ENCODE measurements at places on chromosomes 3 and 15.
A peak's percentile ranks its signal among the peaks of the same experiment; 100 is the strongest.

DNA sequence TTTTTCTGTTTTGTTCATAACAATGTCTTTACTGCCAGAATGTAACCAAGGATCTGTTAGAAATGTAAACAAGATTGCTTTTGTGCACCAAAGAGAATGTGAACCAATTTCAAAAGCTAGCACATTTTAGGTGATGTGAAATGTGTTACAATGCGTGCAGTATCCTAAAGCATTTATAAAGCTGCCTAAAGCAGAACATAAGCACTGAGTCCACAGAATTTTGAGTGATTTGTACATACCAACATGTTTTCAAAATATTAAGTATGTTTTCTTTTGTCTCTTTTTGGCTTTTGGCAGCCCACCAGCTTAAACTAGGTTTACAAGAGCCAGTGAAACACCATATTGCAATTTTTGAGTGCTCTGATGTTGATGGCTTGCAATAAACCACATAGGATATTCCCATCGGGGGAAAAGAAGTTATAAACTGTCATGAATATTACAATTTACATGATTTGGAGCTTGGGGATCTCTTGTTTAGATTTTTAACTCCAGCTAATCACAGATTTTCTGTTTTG lies 364.0 kb downstream of the ZIC1 start:
- DNase-seq, result no peak

GRCh38 chr3:135556174-135556573 lies 409.4 kb upstream of the PPP2R3A start:
- DNase-seq, result no peak

DNA sequence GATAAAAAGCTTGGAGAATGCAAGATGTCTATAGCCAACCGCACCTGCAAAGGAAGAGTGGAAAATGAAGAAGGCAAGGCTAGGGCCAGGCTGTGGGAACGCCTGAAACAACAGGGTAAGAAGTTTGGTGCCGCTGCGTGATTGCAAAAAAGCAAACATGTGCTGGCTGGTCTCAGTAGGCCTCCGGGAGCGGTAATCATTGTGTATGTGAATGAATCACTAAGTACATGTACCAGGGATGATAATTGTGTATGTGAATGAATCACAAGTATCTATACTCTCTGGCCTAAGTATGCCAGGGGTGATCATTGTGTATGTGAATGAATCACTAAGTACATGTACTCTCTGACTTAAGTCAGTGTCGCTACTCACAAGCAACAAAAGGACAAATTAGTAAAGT lies 40.3 kb upstream of the PARL start:
- DNase-seq, result no peak

- peak; percentile 39 for DNase-seq
These were observed 93.9 kb upstream of the RASGRF1 start for GRCh38 chr15:79184465-79184892.

- no peak for DNase-seq
These were observed 40.3 kb downstream of the WDR76 start for GRCh38 chr15:43867096-43867495.

DNA sequence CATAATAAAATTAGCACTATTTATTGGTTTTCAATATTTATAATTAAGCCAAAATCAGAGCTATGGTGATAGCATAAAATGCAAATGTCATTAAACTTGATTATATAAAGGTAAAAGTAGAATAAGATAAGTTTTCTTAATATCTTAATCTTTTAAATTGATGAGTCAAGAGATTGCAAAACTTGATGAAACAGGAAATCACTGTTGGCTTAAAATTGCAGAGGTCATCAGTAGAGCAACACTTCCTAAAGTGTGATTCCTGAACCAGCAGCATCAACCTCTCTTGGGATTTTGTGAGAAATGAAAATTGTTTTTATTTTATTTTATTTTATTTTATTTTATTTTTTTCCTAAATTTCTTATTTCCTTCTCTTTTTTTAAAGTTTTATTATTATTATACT lies 226.4 kb upstream of the CTDSPL start:
- DNase-seq, result no peak

- DNase-seq, result no peak
These were observed 122.0 kb upstream of the RGMA start for GRCh38 chr15:93210995-93211394.

- DNase-seq, result no peak
These were observed 257.7 kb upstream of the CNTN6 start for GRCh38 chr3:835096-835495.

DNA sequence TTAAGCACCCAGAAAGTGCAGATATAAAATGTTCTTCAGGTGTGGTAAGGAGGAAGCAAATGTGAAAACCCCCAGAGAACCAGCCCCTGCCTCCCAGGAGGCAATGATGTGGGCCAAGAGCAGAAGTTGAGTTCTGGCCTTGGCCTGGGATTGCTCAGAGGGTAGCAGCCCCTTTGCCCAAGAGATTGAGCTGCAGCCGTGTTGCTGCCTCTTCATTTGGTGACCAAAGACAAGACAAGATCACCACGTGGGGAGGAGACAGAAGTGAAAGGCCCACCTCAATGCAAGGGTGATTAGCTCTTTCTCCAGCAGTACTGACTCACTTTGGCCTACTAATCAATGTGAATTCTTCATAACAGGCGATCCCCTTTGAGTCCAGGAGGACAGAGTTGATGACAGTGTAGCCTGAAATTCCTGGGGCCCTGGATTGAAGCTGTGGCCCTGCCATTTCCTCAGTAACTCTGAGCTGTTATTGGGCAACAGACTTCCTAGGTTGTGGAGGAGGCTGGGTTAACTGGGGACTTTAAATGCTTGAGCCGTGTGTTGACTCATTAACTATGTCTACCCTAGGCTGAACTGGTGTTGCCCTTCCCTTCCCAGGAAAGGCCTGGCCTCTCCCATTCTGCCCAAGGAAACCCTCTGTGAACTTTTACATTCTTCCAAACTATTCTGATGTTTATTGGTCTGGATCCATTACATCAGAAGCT lies 86.5 kb downstream of the ST6GAL1 start:
- no peak for DNase-seq

DNA sequence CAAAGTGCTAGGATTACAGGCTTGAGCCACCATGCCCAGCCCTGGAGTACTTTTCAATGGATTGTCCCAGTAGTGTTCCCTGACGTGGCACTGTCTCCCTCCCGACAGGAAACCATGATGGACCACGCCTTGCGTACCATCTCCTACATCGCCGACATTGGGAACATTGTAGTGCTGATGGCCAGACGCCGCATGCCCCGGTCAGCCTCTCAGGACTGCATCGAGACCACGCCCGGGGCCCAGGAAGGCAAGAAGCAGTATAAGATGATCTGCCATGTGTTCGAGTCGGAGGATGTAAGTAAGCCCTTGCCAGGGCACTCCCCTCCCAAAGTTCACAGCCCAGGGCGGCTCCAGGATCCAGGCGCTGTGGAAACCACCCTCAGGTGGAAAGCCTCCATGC lies 168.1 kb downstream of the NSMCE3 start:
- no peak for DNase-seq

GRCh38 chr15:90680371-90680935 lies 36.7 kb upstream of the BLM start:
- DNase-seq, result no peak

- DNase-seq, result no peak
These were observed 43.7 kb upstream of the CD47 start for GRCh38 chr3:108134555-108134880.

- no peak for DNase-seq
These were observed 38.1 kb upstream of the LDHAL6B start for GRCh38 chr15:59168536-59168935.

GRCh38 chr3:52479877-52480575 lies 15.1 kb upstream of the STAB1 start:
- DNase-seq, result no peak

- no peak for DNase-seq
These were observed 39.3 kb downstream of the FGF7 start for GRCh38 chr15:49462232-49462844.

DNA sequence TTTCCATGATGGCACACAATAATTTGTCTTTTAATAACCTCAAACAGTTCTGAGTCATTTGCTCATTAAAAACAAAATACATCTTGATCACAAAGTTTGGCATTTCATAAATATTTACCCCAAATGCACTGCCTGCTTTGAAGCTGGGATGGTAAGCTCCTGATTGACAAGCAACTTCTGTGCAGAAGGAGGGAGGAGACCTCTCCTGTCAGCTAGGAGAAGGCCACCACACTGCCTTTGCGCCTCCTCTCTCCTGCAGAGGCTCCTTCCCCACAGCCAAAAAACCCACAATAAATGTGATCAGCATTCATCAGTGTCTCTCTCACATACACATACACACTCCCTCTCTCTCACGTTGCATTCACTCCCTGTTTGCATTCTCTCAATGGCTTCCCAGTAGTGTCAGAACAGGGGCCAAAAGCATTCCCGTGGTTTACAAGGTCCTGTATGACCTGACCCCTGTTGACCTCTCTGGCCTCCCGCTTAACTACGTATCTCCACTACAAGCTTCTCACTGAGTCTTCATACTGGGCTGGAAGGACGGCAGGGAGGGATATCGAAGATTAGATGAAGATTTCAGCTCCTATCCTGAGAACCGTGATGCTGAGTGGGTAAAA lies 216.4 kb downstream of the FOXP1 start:
- no peak for DNase-seq

GRCh38 chr15:91422797-91423196 lies 322.7 kb downstream of the SV2B start:
- no peak for DNase-seq

GRCh38 chr3:46707601-46708011 lies 6.4 kb downstream of the TMIE start:
- peak; percentile 1 for DNase-seq

- DNase-seq, result no peak
These were observed 95.3 kb upstream of the HES1 start for GRCh38 chr3:194040516-194041273.

DNA sequence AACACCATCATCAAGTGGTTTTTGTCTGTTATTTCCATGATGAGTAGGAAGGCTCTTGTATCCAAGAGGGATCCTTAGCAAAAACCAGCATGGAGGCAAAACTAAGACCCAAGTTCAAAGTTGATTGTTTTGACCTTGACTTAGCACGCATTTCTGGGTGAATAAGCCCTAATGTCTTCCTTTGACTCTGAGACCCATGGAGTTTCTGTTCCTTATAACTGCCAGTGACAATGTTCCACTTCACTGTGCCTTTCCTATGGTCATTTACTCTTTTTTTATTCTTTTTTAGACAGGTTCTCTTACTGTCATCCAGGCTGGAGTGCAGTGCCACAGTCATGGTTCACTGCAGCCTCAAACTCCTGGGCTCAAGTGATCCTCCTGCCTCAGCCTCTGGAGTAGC lies 118.2 kb upstream of the MRPL3 start:
- DNase-seq, result no peak

DNA sequence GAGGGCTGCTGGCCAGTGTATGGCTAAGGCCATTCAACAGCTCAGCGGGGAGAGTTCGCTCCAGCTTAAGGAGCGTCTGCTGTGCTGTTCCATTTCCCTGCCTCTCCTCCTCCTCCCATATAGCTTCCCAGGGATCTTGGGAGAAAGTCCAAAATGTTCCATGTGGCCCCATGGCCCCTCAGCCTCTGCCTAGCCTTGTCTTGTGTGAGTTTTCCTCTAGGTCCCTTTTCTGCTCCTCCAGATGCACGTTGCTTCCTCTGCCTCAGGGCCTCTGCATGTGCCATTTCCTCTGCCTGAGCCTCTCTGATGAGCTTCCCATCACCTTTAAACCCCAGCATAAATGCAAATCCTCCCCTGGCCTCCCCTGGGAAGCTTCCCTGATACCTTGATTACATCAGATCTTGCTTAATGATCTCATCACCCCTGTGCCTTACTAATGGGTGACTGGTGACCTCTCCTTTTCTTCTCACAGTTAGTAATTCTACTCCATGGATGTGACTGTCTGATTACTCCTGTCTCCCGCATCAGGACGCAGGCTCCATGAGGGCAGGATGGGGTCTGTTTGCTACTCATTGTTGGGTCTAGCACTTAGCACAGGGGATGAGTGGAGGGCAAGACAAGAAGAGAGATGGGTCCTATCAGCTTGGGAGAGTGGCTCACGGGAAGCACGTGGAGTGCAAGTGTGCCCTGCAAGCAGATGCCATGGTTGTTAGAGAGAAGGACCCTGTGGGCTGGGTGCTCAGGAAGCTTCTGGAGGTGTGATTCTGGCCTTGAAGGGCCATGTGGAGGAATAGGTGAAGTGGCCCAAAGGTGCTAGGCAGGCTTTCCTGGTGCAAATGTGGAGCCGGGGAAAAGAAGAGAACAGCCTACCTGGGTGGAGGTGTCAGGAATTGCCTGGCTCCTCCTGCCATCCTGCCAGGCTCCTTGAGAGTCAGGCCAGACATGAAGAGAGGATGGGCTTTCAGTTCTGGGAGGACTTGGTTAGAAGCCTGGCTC lies 23.8 kb downstream of the ITGA11 start:
- no peak for DNase-seq

DNA sequence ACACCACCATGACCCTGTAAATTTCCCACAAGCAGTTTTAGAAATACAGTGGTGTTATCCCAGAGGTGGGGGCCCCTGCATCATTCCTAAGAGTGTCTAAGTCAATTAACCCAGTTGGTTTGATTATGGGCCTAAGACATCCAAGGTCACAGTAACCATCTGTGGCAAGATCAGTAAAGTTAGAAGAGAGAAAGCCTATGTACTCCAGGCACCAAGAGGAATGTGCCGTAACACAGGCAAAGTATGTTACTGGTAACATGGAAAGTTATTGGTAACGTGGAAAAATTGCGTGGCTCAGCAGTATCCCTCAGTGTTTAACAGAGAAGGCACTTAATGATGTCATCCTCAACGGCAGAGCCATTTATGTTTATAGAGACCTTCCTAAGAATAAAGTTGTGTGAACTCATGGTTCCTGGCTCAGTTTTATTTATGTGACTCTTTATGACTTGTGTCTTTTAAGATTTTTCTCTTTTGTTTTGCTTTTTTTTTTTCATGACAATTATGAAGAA lies 144.1 kb upstream of the RASGRP1 start:
- no peak for DNase-seq

DNA sequence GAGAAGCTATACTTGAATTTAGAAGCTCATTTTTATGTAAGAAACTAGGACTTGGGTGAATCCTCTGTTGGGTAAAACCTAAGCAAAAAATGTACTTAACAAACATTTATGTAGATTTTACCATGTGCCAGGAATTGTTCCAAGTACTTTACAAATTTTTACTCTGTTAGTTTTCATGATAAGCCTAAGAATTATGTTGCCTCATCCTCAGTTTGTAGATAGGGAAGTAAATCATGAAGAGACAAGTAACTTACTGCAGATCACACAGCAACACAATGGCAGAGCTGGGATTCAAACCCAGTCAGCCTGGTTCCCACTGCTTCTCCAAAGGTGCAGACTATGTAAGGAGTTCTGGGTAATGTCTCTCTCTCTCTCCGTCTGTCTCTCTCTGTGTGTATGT lies 169.9 kb downstream of the DIPK2A start:
- no peak for DNase-seq

- DNase-seq, result no peak
These were observed 36.9 kb upstream of the HERC1 start for GRCh38 chr15:63870487-63871209.

Measured in activated CD4-positive, alpha-beta T cell treated with anti-CD3 and anti-CD28 coated beads for 1 hour (primary cell).